ENCODE measurements at places on chromosomes 1 and 21.
A peak's percentile ranks its signal among the peaks of the same experiment; 100 is the strongest.

- DNase-seq, result no peak
These were observed 1770.6 kb downstream of the PLA2G4A start for GRCh38 chr1:188599313-188599712.

- DNase-seq, result no peak
These were observed 183.2 kb upstream of the VAMP3 start for GRCh38 chr1:7587773-7588456.

DNA sequence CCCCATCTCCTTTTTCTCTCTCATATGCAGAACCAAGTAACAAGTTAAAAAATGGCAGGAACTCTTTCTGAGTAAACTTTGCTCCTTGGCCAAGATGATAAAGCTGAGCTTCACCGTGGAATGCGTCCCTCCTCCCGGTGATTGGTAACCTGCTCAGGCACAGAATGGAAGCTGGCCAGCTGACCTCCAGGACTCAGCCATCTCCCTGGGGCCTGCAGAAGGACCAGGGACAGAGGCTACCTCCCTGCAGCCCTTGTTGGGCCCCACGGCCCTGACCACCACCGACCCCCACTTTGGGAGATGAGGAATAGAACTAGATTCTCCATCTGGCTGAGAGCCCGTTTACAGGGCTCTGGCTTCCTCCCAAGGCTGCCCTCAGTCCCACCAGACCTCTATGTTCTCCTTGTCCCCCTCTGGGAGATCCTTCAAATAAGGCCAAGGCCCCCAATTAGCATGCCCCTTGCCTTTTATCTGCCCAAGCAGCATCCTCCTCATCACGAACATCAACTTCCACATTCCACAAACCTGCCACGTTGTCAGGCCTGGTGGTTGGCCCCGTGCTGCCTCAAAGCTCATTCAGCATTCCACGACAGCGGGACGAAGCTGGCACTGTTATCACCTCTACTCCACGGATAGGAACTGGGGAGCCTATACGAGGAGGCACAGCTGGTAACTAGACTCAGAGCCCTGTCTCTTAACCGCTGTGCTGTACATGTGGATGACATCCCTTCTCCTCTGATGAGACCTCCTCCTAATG lies 74.2 kb downstream of the CD34 start:
- DNase-seq, result no peak

- no peak for DNase-seq
These were observed 68.7 kb downstream of the NID1 start for GRCh38 chr1:235996048-235996785.

GRCh38 chr1:217718873-217719272 lies 87.7 kb downstream of the SPATA17 start:
- DNase-seq, result no peak

DNA sequence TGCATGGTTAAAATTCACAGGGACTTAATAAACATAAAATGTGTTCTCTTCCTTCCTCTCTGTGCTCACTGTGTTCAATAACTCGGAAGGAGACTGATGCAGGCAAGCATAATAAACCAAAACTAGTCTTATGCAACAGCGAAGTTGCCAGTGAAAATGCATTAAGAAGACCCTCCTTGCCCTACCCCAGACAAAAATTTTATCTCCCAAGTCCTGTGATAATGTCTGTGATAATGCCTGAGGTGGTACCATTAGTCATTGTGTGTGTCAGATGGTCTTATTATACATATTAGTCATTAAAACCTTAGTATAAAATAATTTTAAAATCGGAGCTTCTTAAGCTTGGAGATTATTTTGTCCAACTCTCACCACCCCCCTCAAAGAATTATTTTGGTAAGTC lies 97.8 kb downstream of the NGF start:
- DNase-seq, result no peak

- DNase-seq, result no peak
These were observed 66.8 kb downstream of the SERINC2 start for GRCh38 chr1:31479811-31480210.

- DNase-seq, result no peak
These were observed 6.0 kb downstream of the ZBTB48 start for GRCh38 chr1:6585841-6586240.

DNA sequence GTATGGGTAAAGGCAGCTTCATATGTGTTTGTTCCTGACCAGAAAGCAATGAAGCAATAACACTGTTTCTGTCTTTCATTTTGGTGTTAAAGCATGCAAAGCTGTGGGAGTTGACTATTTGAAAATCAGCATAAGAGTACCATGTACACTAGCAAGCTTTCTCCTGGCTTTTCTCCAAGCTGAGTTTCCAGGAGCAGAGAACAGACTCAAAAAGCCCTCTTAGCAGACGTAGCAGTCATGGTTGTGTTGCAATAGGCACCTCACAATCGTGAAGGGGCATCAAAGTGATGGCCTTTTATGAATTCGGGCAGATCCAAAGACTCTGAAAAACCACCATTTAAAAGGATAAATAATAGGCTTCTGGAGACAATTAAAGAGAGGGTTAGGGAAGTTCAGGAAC lies 159.7 kb downstream of the PTGER3 start:
- no peak for DNase-seq

DNA sequence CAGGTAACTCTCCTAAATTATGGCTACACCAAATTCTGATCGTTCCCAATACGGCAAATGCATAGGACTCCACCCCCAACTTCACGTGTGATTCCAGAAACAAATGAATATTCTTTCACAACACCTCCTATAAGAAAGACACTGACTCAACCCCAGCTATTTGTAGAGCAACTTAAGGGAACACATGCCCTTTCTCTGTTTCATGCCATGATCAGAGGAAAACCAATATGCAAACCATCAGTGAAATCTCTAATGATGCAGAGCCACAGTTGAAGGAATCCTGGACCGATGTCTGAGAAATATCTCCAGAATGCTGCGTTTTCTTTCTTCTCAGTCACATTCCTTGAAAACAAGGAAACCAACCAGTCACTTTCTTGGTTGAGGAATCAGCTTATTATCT lies 164.2 kb upstream of the PTBP2 start:
- no peak for DNase-seq

GRCh38 chr1:192826791-192827546 lies 18.1 kb downstream of the RGS2 start:
- DNase-seq, result no peak

DNA sequence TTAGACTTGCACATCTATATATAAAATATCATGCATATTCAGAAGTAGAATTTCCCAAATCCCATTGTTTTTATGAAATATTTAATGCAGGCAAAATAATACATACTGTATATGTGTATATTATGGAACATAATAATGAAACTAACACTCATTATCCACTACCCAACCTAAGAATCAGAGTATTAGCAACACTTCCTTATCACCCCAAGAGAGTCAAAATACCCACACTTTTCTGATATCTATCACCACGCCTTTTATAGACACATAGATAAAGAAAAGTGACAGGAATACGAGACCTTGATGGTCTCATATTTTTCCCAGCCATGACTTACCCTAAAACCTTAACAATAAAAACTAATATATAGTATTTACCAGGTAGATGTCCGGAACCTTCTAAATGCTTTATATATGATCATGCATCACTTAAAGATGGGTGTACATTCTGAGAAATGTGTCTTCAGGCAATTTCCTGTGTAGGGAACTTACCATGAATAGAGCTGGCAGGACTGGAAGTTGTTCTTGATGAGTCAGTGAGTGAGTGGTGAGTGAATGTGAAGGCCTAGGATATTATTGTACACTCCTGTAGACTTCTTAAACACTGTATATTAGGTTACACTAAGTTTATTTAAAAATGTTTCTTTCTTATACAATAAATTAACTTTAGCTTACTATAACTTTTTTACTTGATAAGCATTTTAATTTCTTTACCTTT lies 45.5 kb downstream of the TNFSF4 start:
- DNase-seq, result no peak

GRCh38 chr1:204319462-204319861 lies 40.3 kb downstream of the PLEKHA6 start:
- no peak for DNase-seq

DNA sequence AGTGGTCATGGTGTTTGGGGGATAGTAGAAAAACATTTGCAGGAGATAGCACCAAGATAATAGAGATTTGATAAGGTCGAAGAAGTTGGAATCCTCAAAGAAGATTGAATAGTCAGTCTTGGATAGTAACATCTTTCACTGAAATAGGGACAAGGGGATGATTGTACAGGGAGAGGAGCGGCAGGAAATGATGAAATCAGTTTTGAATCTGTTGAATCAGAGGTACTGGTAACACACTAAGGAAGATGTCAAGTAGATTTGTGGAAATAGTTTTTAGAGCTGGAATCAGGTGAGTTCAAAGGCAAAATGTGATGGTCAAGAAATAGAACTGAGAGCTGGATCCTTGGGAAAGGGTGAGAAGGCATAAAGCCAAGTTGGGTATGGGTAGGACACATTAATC lies 26.5 kb downstream of the CAP1 start:
- DNase-seq, result no peak

GRCh38 chr1:86201311-86201710 lies 44.7 kb upstream of the COL24A1 start:
- DNase-seq, result no peak

DNA sequence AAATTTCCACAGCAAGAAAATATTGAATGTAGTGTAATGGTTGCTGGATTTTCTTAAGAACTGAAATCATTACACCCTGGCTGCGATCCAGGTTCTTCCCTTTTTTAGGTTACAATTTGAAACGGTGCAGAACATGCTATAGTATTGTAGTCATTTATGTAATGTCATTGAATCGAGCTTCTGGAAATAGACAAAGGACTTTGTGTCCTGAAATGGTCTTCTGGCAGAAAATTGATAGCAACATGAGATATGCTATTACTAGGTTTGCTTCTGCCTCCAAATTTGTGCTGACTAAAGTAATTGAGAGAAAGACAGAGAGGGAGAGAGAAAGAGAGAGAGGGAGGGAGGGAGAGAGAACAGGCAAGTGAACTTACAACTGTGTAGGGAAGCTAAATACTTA lies 146.2 kb upstream of the NFIA start:
- no peak for DNase-seq

DNA sequence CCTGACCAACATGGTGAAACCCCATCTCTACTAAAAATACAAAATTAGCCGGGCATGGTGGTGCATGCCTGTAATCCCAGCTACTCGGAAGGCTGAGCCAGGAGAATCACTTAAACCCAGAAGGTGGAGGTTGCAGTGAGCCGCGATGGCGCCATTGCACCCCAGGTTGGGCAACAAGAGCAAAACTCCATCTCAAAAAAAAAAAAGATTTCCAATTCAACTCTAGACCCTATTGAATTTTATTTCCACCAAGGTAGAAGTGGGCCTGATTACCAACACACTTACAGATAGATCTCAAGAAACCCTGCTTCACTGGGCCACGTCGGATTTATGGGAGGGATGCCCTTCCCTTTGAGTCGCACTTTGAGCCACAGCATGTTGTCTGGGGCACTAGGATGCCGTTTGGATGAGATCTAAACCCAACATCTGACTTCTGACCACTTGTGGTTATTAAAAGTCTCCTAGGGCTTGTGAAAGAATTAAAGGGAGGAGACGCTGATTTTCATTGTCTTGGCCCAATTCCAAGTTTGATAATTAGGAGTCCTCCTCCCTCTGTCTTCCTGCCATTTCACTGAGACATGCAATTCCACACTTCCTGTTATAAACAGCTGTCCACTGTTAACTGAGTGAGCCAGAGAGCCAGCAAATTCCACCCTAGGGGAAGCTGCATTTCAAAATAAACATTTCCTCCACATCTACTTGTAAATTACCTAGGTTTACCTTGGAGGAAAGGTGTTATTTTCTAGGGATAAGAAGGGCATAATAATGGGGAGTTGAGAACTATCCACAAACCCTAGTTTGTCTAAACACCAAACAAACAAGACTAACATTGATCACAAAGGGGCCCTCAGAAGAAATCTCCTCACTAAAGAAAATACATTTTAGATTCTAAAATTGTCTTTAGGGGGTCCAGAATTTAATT lies 5.2 kb upstream of the RERE start:
- no peak for DNase-seq

- DNase-seq, result no peak
These were observed 16.9 kb upstream of the IGFN1 start for GRCh38 chr1:201173736-201174135.

GRCh38 chr1:23100074-23100748 lies 68.4 kb downstream of the LUZP1 start:
- peak; percentile 55 for DNase-seq

- no peak for DNase-seq
These were observed 14.6 kb downstream of the ZNF362 start for GRCh38 chr1:33270808-33271465.

GRCh38 chr1:207763091-207763490 lies 11.2 kb downstream of the CD46 start:
- DNase-seq, result no peak

GRCh38 chr1:64981601-64982533 lies 15.5 kb upstream of the JAK1 start:
- no peak for DNase-seq

DNA sequence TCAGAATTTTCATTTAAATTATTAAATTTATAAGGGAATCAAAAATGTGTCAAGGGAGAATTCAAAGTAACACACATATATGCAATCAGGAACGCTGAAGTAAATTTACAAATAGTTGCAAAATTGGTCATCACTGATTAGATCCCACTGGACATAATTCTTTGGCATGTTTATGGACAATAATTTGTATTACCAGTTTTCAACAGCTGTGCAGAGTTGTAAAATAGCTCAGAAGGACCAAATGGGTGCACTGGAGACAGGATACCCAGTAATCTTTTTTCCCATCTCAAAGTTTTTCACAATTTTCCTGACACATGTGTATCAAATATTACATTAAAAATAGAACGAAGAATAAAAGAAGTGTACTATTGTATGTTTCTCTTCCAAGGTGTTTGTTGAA lies 4.1 kb upstream of the ANGPTL1 start:
- DNase-seq, result no peak

GRCh38 chr1:119353836-119354235 lies 14.7 kb upstream of the HAO2 start:
- no peak for DNase-seq

- DNase-seq, result no peak
These were observed 9.2 kb upstream of the GADD45A start for GRCh38 chr1:67675800-67676199.

GRCh38 chr1:162030759-162031280 lies 7.2 kb upstream of the OLFML2B start:
- DNase-seq, result no peak

Data from activated gamma-delta T cell treated with Interleukin-2 at 50 U/mL for 16 hours (primary cell).